ENCODE measurements at places on chromosomes 13 and 19.
A peak's percentile ranks its signal among the peaks of the same experiment; 100 is the strongest.

DNA sequence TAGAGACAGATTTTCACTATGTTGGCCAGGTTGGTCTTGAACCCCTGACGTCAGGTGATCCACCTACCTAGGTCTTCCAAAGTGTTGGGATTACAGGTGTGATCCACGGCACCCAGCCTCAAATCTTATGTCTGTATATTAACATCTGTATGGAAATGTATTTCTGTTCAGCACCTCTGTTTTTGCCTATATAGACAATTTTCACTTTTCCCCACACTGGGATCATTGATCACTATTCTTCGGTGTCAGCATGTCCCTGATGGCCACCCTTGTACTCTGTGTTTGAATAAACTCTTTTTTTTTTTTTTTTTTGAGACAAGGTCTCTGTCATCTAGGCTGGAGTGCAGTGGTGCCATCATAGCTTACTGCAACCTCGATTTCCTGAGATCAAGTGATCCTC is 3.2 kb upstream of the ZNF627 start:
- no peak for DNase-seq

DNA sequence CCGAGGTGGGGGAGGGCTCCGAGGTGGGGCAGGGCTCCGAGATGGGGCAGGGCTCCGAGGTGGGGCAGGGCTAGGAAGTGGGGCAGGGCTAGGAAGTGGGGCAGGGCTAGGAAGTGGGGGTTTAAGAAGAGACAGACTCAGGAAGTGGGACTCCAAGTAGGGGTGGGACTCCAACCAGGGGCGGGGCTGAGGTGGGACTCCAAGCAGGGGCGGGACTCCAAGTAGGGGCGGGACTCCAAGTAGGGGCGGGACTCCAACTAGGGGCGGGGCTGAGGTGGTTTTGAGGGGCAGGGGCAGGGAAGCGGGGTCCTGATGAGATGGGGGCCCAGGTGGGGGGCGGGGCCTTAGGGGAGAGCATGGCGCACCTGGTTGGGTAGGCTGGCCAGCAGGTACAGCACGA is 13.6 kb downstream of the CFD start:
- DNase-seq, result no peak

GRCh38 chr13:58620176-58620575 is 988.6 kb downstream of the PCDH17 start:
- no peak for DNase-seq

DNA sequence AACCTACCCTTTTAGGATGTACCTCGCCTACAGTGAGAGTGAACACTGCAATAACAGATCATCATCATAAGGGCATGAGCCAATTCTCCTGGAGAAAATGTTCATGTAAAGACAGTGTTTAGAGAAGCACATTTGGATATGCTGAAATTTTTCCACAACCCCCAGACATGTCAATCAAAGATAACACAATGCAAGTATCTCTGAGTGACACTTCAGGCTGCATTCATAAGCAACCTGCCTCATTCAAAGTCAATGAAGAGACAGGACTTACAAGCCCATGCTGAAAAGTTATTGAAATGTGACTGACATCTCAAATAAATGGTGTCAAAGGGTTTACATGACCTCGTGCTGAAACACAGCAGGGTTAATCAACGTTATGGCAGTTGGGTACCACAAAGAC is 102.0 kb downstream of the PCDH9 start:
- DNase-seq, result no peak

- no peak for DNase-seq
Observed at GRCh38 chr19:54179262-54179852, 6.4 kb upstream of the TMC4 start.

DNA sequence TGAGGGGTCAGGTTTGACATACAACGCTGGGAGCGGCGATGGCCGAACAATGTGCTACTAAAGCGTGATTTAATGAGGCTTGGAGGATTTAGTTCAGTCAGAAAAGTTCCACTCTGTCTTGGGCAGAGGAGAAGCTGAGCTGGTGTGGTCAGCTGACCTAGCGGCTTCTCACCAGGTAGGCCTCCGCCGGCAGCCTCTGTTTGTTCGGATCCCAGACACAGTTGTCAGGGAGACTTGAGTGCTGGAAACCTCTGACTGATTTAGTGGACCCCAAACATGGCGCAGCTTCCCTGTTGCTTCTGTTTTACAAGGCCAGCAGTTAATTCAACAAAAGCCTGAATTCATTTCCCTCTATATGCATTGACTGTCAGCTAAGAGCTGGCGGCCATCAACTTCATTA is 36.5 kb upstream of the OLFM4 start:
- DNase-seq, result no peak

DNA sequence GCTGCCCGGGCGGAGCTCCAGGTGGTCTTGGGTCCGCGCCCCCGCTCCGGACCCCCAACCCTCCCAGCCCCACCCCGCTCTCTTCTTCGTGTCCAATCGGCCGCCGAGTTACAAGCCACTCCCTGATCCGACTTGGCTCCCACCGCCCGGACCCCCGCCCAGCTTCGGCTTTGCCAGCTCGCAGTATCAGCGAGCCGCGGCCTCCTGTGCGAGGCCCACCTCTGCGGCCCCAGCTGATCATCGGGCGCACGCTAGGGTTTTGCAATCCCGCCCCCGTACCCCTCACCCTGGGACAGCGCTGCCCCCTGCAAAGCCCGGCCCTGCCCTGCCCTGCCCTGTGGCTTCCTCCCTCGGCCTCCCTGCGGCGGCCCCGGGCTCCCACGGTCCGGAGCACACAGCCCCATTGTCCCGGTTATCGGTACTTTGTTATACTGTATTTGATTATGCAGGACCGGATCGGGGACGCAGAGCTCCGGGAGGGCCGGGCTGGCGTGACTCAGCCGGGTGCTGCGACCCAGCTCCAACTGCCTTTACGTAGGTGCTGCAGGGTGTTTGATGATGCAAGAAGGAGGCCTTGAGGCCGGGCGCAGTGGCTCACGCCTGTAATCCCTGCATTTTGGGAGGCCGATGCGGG is 598 bp upstream of the LPAR2 start:
- DNase-seq, result no peak

- no peak for DNase-seq
Observed at GRCh38 chr19:16398530-16399249, 73.1 kb downstream of the EPS15L1 start.

- DNase-seq, result no peak
Observed at GRCh38 chr19:11735375-11735774, 3.4 kb downstream of the ZNF823 start.

DNA sequence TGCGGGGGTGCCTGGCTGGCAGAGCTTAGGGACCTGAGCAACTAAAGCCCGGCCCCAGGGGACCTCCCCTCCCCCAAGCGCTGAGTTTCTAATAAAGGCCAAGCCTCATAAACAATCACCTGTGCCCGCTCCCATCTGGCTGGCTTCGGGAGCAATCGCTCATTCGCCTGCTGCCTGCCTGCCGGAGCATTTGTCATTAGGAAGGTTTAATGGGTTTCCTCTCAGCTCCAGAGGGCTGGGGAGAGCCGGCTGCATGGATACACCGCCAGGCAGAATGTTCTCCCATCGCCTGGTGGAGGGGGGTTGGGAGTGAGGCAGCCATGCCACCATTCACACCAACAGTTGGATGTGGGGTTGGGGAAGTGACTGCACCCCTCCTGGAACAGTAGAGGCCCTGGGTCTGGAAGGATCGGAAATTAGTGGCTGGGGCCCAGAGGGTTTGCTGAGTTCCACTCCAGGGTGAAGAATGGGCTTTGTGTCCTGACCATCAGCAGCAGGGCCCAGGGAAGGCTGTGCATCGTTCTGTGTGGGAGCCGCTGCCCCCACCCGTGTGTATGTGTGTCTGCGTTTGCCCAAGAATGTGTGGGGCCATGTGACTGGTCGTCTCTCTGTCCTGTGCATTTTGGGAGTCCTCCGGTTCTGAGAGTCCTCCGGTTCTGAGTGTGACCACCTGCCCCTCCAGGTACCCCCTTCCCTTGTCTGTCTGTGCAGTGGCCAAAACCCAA is 15.3 kb downstream of the PIN1 start:
- no peak for DNase-seq

DNA sequence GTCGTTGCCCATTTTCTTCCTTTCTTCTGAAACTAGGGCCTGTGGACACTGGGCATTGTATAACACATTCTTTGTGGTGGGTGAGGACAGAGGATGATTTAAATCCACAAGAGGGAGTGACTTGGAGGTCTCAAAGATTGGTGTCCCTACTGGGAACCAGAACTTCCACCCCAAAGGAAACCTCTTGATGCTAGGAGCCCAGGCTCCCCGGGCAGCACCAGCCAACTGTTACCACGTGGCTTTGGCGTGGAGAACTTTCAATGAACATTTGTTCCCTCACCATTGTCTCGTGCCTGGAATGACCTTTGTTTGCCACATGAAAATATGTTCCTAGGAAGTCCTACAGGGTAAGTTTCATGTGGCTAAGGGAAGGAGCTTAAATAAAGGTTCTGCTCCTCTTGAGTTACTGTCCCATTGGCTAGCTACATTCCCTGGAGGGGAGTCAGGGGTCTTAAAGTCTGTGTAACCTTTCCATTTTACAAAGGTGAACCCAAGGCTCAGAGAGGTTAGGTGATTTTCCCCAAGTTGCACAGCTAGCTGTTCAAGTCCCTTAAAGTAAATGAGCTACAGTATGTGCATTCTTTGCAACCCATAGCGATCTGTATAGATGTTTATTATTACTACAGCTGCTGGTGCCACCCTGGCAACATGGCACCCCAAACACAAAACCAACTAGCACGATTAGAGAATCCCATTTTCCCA is 5.0 kb upstream of the CDX2 start:
- no peak for DNase-seq

- no peak for DNase-seq
Observed at GRCh38 chr13:77430377-77430951, 103.6 kb upstream of the MYCBP2 start.

GRCh38 chr13:111925146-111925875 is 141.6 kb upstream of the SOX1 start:
- no peak for DNase-seq

DNA sequence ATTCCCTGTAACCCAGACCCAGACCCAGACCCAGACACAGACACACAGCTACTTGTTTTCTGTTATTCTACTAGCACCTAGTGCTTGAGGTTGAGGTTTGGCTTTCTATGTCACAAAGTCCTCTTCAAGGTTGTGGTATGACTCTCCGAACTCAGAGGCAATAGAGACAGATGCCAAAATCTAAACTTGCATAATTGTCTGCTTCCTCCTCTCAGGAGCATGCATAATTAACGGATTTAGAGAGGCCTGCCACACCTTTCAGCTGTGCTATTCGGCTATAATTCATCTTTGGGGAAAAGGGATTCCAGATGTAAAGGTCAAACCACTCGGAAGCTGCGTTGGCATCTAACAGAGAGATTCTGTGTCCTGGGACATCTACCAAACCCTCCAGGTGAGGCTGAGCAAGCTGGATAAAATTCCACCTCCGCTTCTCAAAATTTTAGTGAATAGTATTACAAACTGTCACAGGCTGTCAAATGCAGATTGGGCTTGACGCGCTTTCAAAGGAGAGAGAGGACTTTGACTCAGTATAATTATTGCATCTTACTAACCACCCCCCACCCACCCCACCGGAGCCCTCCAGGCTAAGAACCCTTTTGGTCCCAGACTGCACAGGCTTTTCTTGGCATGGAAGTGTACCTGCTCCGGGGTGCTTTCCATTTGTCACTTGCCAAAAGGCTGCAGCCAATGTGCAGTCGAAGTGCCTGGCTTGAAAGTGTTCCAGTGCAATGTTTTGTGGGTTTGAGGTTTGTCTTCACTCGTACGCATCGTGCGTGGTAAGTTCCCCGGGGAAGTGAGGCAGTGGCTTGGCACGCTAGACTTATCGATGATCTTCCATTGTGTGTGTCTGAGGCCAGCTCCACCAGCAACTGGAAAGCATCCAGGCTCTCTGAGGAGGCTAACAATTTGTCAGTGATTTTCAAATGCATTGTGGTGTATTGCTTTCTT is 194.1 kb downstream of the TDRD3 start:
- DNase-seq, result no peak

GRCh38 chr13:104936304-104936703 is 1599.2 kb downstream of the EFNB2 start:
- DNase-seq, result no peak

- no peak for DNase-seq
Observed at GRCh38 chr13:26561651-26562511, 4.4 kb downstream of the WASF3 start.

- DNase-seq, result no peak
Observed at GRCh38 chr13:113209336-113209758, at the start of gene CUL4A. TSS of gene CUL4A (plus strand) at chr13:113209613. CDS start at chr13:113209628, 15 bp downstream.

- DNase-seq, result peak; percentile 95
Observed at GRCh38 chr19:12440541-12441316, at the start of gene ZNF443. TSS of gene ZNF443 (minus strand) at chr19:12441021. CDS start at chr19:12440914, 107 bp downstream.

GRCh38 chr13:41601718-41602445 is 144.5 kb downstream of the RGCC start:
- no peak for DNase-seq

DNA sequence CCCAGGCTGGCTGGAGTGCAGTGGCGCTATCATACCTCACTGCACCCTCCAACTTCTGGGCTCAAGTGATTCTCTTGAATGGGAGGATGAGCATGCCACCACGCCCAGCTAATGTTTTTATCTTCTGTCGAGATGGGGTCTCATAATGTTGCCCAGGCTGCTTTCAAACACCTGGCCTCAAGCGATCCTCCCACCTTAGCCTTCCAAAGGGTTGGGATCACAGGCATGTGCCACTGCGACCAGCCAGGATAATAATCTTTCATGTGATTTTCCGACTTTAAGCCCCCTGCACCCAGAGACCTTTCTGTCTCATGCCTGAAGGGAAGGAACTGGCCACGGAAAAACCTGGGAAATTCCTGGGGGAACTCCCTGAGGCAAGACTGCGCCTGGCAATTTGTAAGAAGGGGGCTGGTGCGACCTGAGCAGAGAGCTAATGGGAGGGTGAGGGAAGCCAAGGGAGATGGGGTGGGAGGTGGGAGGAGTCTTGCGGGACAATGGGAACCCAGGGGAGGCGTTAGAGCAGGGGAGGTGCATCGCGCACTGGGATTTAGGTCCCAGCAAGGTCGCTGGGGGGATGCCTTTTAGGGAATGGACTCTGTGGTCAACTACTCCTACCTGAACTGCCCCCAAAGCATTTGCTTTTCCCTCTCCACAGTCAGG is 1.2 kb upstream of the CCDC124 start:
- no peak for DNase-seq

- DNase-seq, result no peak
Observed at GRCh38 chr13:109654341-109655205, 131.8 kb downstream of the IRS2 start.

GRCh38 chr19:3784607-3785450 is 1.4 kb downstream of the MATK start:
- no peak for DNase-seq

- DNase-seq, result no peak
Observed at GRCh38 chr19:31110336-31110735, 238.9 kb downstream of the TSHZ3 start.

- DNase-seq, result no peak
Observed at GRCh38 chr19:57812226-57812625, 2.5 kb downstream of the ZNF552 start.

Measured in DMS 273 treated with DMSO at 0.1 percent for 48 hours (cell line).